ENCODE measurements at places on chromosomes 4 and X. TPM values are rescaled to one million over a fixed set of nuclear protein-coding genes. Genes with fewer than 3 reads are reported as not detected.

Gene PDE6B
- total RNA-seq, result 6.2 TPM

Gene SNCA
- total RNA-seq, result 1.8 TPM

Gene HCFC1
- 26.5 TPM for total RNA-seq

Gene NR0B1
- total RNA-seq, result not detected

Gene FRG2
- not detected for total RNA-seq

Gene CTAG2
- not detected for total RNA-seq

Gene DGKK
- not detected for total RNA-seq

Gene TMEM31
- total RNA-seq, result not detected

Gene HGFAC
- 0.59 TPM for total RNA-seq

Gene AMOT
- total RNA-seq, result 7.0 TPM

Gene SPANXD
- total RNA-seq, result not detected

Gene ARSJ
- 3.0 TPM for total RNA-seq

Gene LIMCH1
- 252 TPM for total RNA-seq

Gene FAM184B
- total RNA-seq, result not detected

Gene PASD1
- not detected for total RNA-seq

Gene CXXC4
- 3.6 TPM for total RNA-seq

Gene LANCL3
- 0.13 TPM for total RNA-seq

Gene MAGED4B
- 0.88 TPM for total RNA-seq

Gene C4orf54
- total RNA-seq, result 0.68 TPM

DNA sequence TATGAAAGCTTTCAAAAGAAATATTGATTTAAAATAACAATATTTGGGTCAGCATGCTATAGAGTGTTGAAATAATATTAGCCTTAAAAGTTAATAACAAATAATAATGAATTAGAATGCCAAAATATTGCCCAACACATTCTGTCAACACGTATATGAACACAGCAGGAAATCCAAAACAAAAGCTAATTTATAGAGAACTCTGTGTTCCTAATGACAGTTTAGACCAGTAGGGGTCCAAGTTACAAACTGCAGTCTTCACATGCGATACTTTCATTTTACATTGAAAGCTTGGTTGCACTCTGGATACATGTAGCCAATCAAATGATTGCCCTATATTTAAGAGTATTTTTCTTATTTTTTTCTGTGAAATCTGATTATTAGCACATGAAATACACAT, 274.4 kb downstream of the DCTD start:
- no peak for DNase-seq

GRCh38 chr4:158179465-158179864, 6.6 kb upstream of the GASK1B start:
- DNase-seq, result no peak

DNA sequence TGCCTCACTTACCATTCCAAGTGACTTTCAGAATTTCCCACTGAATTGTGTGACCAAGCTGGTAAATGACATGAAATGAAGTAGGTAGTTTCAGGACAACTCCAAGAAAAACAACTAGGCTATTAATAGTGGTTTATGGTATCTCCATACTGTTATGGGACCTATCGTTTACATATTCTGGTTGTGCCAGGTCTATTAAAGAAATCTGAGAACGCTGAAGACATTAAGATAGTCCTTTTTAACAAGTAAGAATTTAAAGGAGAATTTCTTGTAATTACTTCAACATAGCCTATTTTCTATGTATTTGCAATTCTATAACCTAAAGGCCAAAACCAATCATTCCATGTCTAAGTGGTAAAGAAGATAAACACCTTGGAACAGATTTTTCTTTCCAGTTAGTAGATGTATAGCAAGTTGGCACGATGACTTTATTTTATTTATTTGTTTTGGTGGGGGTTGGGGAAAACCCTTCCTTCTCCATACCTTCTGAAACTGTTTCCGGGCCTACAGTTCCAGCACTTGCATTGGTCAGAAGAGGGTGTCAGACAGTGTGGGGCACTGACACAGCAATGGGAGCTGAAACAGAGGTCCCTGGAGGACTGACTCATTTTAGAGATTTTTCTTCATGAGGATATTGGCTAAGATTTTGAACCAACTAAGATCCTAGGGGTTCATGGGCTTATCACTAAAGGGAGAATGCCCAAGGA, 7.6 kb upstream of the DCLK2 start:
- no peak for DNase-seq

GRCh38 chrX:681989-682388, 51.4 kb downstream of the SHOX start:
- no peak for DNase-seq

DNA sequence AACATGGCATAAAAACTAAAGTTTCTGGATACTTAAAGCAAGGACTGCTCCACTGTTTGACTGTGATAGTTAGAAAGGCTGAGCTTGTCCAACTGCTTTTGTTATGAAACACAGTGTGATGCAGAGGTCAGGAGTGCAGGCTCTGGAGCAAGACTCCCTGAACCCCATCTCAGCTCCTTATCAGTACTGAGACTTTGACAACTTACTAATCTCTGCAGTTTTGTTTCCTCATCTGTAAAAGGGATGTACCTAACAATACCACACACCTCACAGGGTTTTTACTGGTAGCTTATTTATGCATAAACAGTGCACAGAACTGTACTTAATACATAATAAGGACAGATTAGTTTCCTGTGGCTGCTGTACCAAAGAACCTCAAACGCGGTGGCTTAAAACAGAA, 804.3 kb downstream of the FSTL5 start:
- DNase-seq, result no peak

DNA sequence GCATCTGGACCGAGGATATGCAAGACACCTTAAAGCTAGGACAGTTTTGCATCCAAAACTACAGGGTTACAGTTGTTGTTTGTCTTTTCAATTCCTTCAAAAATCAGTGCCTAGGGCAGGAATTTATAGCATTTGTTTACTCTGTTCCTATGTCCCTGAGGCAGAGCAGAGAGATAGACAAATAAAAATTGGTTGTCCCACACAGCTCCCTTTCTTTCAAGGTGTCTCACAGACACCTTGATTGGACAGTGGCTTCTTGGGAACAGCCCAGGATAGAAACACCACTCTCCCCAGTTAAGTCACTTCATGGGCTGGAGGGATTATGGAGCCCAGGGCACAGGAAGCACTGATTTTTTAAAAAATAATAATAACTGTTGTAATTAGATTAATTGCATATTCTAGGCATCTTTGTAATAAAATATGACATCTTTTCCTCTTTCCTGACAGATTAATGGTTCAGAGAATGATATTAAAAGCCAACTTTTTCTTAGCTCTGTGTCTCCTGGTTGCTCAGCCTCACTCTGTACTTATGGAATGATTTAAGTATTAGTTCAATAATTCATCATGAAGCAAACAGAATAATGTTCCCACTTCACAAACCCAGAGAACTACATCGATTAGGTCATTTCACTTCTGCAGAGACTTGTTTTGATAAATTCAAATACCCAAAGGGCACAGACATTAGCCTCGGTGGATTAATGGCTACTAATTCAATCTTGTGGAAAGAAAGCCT, 8.2 kb downstream of the MAGEB17 start:
- no peak for DNase-seq

- no peak for DNase-seq
These were observed 172.9 kb downstream of the SOWAHB start for GRCh38 chr4:76725039-76725438.

DNA sequence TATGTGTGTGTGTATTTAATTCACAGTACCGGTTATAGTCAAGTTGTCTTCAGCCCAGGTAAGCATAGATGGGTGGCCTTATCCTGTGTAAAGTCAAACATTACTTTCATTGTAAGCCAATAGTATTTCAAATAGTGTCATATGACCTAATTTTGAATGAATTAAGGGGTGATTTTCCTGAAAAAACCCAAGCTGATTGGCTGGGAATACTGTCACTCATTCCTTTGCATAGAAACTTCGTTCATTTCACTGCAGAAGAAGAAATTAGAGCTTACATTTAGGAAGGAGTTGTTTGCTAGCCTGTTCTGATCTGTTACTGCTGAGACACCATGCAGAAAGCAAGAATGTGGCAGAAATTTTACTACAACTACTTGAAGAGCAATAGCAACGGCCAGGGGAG, 45.4 kb downstream of the SMARCAD1 start:
- no peak for DNase-seq

DNA sequence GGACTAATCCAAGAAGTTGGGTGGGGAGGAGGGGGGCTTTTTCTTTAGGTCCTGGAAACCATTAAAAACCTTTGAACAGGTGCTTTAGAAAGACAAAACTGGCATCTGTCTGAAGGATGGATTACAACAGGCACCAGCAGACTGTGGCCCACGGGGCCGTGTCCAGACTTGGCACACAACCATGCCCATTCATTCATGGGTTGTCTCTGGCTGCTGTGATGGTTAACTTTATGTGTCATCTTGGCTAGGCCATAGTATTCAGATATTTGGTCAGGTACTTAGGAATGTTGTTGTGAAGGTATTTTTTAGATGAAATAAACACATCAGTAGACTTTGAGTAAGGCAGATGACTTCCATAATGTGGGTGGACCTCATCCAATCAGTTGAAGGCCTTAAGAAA, 45.5 kb downstream of the TBL1X start:
- DNase-seq, result no peak

DNA sequence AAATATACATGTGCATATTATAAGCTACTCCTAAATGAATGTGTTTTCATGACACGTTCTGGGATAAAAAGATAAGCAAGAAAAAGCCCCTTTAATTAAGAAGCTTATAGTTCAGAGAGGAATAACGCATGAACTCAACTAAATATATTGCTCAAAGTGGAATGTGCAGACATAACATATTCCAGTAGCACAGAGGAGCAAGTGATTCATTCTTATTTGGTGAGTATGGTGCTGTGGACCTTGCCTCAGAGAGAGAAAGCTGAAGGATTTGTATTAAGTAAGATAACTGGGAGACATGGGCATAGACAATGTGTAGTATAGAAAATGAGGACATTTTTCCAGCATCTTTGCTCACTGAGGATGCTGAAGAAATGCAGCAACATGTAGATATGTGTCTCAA, 76.8 kb downstream of the CFAP299 start:
- DNase-seq, result no peak

- no peak for DNase-seq
These were observed 183.5 kb upstream of the FSTL5 start for GRCh38 chr4:162347156-162347841.

DNA sequence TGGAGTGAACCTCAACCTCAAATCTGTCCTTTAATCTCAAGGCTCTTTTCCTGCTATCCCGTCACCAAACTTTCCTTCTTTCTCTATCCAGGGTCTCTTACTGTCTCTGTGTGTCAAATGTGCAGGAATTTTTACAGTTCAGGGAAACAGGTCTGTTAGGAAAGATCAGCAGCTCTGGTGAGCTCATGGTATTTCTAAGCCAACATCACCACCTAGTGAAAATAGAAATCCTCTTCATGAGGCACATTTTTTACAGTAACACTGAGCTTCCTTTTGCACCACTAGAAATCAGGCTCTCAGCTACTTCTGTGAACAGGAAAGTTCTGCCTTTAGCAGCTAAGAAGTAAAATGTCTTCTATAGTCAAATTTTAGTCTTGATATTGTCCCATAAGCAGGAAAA, 39.6 kb downstream of the NUDT11 start:
- DNase-seq, result no peak

DNA sequence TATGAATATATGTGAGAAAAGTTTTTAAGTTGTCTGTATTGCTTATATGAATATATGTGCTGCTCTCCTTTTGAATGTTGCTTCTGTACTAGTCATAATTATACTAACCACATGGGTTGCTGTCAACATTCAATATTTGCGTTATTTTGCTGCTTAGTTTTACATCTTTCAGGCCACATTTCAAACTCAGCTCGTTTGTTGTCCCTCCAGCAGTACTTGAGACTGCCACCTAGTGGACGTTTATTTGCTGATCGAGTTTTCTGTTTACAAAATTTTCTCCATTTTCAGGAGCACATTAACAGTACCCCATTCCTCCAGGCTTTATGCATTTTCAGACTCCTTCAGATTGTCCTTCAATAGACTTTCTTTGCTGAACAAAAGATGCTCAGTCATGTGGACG, 75.8 kb downstream of the NUDT11 start:
- DNase-seq, result peak; percentile 9

- no peak for DNase-seq
These were observed 34.9 kb upstream of the PPP2R2C start for GRCh38 chr4:6507345-6507744.

DNA sequence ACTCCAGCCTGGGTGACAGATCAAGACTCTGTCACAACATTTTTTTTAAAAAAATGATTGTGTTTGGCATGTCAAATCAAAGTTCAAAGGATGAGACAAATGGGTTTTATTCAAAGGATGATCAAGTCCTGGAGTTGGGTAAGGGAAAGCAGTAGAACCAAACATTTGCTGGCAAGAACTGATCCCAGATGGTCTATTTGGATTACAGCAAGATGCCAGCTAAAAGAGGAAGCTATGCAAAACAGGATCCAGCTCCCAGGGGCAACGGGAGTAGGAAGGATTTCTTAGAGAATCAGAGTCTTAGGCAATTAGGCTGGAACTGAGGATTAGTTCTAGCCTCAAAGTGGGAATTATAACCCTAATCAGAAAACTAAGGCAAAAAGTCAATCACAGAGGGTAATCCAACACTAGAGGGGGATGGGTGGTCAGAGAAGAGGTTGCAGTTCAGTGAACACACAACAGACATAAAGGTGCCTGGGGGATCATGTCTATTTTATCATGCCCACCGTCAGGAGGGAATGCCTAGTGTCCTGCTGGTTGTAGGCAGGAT, 133.0 kb upstream of the PLS3 start:
- DNase-seq, result no peak

DNA sequence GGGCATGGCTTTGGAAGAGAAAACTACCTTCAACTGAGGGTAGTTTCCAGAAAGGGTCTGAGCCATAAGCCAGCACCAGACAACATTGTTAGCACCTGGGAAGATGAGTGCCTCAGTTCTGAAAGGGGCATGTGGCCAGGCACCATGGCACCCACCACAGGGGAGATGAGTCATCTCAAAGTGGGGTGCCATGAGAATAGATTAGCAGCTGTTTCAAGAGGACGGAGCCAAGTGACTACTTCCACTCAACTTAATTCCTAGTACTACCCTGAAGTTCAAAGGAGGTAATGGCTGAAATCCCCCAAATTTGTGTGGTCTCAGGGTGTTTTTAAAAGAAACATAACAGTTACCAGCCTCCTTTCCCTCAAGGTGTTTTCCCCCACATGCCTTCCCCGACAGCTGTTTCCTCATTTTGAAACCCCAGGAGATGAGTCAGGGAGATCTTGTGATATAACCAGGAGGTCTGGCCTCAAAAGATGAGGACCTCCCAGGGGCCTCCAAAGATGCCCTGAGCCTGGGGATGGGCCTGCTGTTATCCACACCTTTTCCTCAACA, 27.8 kb upstream of the FTHL17 start:
- DNase-seq, result no peak

GRCh38 chrX:55111578-55112254, 22.9 kb downstream of the PAGE2 start:
- DNase-seq, result no peak

Data from heart right ventricle (tissue), 16 donors.